Activated CD4-positive, CD25-positive, alpha-beta regulatory T cell treated with anti-CD3 and anti-CD28 coated beads, Interleukin-2, amount 50 U/mL, for 16 hours (primary cell): ENCODE measurements at places on chromosomes 6 and 20.

DNA sequence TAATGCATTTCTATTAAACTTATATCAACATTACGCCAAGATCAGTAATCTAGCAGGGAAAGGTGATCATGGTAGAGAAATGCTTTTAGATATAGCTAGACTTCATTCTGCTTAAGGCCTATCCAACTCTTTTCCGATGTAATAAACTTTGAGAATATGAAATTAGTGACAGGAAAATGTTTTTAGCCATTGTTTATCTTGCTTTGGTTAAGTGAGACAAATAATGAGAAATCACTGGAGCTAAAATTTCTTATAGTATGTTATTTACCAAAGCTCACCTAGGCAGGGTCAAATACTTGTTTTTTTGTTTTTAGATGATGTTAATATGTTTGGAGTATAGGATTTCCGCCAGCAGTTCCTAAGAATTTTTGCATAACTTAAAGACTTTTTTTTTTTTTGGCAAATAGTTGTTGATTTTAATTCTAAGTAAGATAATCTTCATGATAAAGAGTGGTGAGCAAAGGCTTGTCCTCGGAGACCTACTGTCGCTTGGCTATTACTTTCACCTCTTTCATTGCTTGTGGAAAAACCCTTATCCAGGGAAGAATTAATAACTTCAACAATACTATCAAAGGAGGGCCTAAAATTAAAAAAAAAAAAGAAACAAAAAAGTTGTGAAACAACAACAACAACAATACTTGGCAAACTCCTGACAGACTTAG lies 98.3 kb downstream of the SOX4 start:
- no peak for DNase-seq

DNA sequence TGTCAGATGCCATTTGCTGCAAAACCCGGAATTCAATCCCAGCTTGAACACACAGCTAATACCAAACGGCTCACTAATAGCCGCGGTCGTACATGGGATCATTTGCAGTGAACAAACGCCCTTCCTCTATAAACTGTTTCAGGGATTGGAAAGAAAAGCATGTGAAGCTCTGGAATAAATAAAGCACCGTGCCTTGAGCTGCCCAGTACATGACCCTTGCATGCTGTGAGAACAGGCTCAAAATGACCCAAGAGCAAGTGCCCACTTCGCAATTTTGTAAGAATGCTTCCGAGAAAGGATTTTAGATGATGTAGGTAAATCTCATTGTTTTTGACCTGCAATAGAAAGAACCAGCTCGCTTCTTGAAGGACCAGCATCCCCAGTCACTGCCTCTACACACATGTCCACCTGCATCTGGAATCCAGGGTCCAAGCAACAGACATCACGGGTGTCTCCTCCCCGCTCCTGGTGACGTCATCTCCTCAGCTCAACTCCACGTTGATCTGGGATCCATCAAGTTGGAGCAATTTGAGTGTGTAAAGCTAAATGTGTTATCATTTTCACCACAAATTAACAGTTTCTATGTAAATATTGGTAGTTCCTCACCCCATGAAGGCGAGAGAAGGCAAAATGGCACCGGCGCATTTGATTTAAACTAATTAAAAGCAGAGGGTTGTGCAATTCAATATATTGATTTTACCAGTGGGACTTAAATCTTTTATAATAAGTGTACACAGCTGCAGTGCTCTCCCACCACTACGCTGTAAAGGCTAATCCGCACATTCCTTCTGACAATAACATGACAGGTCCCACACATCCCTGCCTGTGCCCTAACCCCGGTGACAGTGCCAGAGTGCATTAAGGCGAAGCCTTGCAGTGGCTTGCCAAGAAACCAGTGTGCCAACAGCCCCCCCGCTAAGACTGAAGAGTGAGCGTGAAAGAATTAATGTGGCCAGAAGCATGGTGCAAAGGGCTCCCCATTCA lies 6.2 kb downstream of the BMP7 start:
- no peak for DNase-seq

- no peak for DNase-seq
Observed at GRCh38 chr6:149889326-149889725, 8.6 kb downstream of the RAET1E start.

GRCh38 chr20:33111306-33111705 lies 31.9 kb downstream of the BPIFB4 start:
- DNase-seq: no peak

GRCh38 chr20:25247000-25247517 lies 826 bp upstream of the PYGB start:
- DNase-seq: no peak

DNA sequence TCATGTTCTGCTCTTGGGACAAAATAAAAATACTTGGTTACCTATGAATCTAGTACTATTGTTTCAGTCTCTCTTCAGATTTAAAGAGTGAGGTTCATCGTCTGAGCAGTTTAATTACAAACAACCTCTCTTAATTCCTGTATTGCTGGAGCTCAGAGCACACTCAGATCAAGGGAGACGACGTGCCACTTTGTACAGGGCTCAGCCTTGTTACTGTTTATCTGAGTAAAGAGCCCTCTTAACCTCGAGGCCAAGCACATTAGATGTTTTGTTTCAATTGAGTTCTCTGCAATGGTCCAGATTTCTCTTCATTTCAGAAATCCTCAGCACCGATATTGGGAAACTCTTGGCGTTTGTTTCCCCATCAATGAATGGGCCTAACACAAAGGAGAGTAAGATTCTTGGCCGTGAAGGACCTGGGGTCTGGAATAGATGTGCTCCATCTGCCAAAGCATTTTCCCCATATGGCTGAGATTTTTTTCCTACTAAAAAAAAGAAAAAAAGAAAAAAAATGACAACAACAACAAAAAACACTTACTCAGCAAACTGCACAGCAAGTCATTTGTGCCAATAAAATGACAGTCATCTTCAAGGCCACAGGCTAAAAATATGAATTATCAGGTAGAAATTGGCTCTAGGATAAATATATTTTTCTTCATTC lies 82.6 kb upstream of the CCN6 start:
- no peak for DNase-seq

DNA sequence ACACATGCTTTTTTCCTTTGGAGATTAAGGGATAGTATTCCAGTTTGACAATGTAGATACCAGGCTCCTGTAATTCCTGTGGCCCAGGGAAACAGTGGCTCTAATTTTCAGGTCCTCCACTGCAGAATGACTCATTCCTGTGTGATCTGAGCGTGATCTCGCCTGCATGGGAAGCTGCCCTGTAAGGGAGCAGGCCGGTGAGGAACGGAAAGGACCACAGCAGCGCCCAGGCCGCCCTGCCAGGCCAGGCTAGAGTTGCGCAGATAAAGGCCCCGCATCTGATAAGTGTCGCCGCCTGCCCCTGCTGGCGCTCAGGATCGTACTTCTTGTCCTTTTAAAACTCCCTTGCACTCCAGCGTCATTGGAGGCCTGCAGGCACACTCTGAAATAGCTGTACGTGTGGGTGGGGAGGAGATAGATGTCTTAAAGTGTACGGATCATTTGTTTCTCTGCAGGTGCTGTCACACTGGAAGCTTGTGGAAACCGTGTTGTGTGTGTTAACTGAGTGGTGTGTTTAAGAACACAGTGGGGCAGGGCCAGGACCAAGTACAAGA lies 60.7 kb downstream of the SYNJ2 start:
- DNase-seq: no peak

- DNase-seq: peak; percentile 17
Observed at GRCh38 chr6:37433657-37434271, 743 bp downstream of the CMTR1 start.

DNA sequence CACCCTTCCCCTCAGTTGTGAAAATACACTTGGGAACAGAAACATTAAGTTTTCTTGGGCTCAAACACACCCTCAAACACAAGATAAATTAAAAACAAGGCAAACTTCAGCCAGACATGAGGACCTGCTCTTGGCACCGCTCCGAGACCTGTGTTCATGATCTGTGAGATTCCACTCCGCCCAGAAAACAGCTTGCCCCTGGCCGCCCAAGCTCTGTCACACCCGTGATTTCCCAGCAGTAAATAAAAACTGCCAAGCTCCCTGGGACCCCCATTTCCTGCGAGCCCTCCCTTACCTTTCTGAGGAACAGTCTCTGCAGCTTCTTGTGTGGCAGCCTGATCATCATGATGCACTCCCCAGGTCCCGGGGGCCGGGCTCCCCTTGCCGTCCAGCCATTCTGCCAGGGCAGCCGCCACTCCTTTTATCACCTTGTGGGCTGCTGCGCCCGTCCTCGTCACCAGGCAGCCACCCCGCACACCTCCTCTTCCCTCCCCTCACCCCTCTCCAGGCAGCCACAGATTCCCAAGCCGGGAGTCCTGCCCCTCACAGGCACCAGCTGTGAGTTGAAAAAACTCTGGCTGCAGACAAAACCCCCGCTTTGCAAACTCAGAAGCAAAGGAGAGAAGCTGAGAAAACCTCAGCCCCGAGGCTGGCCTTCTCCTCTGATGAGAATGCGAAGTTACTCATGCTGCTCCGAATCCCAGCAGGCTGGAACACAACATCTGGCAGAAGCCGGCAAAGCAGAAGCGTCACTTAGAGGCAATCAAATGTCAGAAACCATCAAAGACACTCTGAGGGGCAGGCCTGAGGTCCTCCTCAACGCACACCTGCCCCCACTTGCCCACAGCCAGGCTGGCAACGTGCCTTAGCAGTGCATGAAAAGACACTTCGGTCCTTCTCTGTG lies 130.4 kb upstream of the RPS6KA2 start:
- DNase-seq: no peak

- no peak for DNase-seq
Observed at GRCh38 chr6:157358287-157358686, 22.7 kb upstream of the ZDHHC14 start.

DNA sequence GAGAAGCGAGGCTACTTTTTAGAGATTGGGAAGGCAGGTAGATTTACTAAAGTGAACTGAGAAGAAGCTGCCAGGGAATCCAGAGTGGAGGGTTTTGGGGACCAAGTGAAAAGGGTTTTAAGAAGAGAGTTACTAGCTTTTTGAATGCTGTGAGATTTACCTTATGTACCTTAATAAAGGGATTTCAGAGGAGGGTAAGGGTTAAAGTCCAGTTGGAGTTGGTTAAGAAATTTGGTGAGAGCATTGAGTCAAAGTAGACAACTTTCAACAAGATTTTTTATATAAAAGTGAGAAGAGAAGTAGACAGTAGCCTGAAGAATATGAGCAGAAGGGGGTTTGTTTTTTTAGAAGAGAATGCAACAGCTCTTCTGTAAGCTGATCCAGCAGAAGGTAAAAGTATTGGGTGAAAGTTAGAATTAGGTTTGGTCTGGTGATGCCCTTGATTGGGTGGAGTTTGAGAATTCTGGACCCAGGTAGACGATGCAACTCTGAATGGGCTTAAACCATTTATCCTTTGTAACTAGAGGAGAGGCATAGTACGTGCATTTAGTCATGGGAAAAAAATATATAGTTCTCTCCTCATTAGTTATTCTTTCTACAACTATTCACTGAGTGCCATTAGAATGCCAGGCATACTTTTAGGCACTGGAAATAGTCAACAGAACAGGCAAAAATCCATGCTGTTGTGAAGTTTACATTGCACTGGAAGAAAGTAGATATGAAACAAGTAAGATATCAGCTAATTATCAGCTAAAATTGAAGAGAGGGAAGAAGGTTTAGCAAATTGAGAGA lies 44.8 kb downstream of the ATRN start:
- DNase-seq: no peak

GRCh38 chr6:42694586-42694985 lies 27.8 kb downstream of the PRPH2 start:
- DNase-seq: no peak

GRCh38 chr20:61416546-61416945 lies 164.5 kb downstream of the CDH4 start:
- no peak for DNase-seq

DNA sequence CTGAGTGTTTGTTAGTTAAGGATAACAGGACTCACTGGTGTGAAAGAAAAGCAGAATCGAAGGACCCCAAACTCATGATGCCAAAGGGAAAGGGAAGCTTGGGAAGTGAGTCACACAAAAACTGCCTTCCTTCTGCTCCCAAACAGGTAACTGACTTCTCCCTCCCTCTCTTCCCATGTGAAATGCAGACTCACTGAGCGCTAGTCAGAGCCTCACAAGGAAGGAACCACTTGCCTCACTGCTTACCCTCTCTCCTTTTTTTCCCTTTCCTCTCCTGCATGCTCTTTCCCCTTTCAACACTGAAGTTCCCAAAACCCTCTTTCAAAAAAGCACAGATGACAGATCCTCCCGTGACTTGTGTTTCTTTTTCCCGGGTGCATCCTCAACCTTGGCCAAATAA lies 56.4 kb downstream of the LYRM4 start:
- no peak for DNase-seq
